ENCODE measurements at places on chromosomes 11 and 22.
A peak's percentile ranks its signal among the peaks of the same experiment; 100 is the strongest.

DNA sequence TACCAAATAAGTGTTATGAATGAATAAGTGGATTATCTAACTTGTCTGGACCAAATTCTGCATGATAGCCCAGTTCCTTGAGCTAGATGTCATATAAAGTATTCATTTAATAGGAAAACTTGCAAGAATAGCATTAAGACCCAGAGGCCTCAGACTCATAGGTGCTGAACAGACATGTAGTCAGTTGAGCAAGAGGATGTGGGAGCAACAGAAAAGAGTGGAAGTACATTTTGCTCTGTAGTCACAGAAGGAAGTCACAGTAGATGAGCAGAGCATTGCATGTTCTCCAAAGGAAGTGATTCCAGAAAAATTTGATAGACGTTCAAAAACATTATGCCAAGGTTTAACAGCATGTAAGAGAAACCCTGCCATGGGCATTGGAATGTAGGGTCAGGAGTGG lies 9.5 kb downstream of the HOATZ start:
- no peak for DNase-seq

- DNase-seq: no peak
Observed at GRCh38 chr11:29352273-29352795, 664.5 kb downstream of the KCNA4 start.

DNA sequence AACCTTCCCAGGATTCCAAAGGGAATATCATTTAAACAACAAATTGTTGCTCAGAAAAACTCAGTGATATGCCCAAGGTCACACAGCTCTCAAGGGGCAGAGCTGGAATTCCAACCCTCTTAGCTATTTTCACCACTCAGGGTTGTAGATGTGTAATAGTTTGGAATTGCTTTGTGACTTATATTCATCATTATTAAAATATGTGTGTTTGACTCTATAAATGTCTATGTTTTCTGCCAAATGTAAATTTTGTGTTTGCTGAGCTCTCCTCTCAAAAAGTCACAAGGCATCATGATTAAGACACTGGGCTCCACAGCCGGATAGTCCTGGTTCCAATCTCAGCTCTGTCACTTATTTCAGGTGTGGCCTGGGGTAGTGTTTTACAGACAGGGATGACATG lies 407.3 kb downstream of the TMEM135 start:
- no peak for DNase-seq

DNA sequence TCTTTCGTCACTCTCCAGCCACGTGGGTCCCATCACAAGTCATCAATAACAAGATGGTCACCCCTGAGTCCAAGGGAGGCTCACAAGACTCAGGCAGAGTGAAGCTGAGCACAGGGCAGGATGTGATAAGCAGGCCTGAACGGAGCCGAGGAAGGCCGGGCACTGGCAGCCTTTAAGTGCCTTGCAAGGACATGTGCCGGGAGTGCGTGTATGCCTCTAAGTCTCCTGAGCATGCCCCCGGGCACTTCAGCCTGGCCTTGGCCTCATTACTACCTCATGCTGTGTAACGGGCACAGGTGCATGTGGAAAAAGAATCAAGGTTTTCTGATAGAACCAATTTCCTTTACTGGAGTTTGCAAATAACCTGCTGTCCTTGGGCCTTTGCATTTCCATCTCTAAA lies 55.8 kb downstream of the UBASH3B start:
- DNase-seq: no peak

- no peak for DNase-seq
Observed at GRCh38 chr11:1040428-1041148, 4.1 kb upstream of the MUC6 start.

GRCh38 chr11:78038697-78039313 lies 15.7 kb upstream of the KCTD14 start:
- DNase-seq: peak; percentile 50

- DNase-seq: no peak
Observed at GRCh38 chr22:46971099-46971763, 208.8 kb downstream of the TBC1D22A start.

All from DMS53 (cell line).